Mesothelial cell of epicardium (in vitro differentiated cells): ENCODE measurements at places on chromosomes 3 and 15.

GRCh38 chr15:70418943-70419342, 321.2 kb upstream of the TLE3 start:
- no peak for DNase-seq

DNA sequence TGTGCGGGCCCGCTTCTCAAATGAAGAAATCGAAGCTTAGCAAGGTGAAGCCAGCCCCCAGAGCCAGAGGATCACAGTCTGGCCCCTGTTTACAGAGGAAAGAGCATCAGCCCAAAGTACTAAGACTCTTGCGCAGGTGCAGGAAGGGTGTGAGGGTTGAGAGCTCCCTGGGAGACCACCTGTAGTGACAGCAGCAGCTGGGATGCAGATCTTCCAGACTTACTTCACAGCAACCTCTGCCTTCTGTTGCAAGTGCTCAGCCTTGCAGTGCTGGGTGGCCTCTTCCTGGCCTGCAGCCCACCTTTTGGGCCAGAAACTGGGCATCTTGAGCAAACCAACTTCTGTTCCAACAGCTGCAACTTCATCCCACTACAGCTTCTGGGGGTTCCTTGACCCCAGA, 19.7 kb downstream of the SPATA12 start:
- DNase-seq = no peak

DNA sequence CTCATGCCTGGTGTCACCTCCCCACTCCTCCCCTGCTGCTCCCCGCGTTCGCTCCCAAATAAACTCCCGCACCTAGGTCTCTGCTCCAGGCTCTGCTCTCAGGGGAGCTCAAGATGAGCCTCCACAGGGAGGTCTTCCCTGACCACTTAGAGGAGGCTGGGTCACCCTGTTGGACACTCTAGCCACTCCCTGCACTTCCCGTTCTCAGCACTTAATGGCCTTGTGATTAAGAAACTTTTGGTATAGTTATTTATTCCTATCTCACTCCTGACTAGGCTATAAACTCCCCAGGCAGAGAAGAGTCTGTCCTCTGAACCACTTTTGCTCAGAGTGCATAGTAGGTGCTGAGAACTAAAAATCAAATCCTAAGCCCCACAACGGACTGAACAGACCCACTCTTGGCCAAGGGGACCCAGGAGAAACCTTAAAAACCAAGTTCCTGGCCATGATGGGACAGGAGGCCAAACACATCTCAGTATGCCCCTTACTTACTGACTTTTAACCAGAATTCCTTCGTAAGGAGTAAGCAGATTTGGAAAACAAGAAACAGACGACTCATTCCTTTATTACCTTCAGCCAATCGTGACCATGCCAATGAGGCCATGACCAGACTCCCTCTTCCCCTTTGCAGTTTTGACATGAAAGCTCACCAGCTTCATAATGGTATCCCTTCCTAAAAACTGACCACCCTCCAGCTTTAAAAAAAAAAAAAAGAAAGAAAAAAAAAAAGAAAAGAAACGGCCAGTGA, 69.0 kb upstream of the HRH1 start:
- DNase-seq = no peak

GRCh38 chr3:171168086-171168485, 141.6 kb upstream of the SLC2A2 start:
- DNase-seq = no peak

- no peak for DNase-seq
These were observed 25.2 kb downstream of the GAP43 start for GRCh38 chr3:115648559-115648958.

DNA sequence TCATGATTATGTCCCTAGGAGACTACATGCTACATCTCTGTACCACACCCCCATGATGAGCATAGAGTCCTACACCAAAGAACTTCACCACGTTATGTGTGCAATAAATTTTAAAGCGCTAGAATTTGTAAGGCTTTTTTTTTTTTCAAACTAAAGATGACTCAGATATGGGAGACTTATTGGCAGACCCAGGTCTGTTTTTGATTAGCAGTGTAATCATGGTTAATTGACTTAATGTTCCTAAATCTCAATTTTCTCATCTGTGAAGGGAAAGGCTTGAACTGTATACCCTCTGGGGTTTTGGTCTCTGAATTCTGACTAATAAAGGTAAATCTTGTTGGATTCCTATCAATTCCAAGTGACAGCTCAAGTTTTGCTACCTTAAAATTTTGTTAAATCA, 26.4 kb downstream of the ABI3BP start:
- no peak for DNase-seq

- no peak for DNase-seq
These were observed 5.8 kb upstream of the NRROS start for GRCh38 chr3:196633555-196634151.

DNA sequence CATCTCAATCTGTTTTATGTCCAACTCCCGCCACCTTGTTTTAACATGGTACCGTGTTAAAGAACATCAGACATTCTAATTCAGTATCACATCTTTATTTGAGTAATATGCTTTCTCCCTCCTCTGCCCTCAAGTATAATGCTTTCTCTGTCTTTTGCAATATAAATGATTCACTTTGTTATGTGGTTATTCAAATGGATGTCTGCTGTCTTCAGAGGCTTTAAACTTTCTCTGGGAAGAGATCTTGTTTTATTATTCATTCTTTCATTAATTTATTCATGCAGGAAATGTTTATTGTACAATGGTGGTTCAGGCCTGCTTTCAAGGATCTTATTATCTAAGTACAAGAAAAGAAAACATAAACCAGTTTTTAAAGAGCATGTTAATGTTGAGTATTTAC, 57.1 kb downstream of the RAP2B start:
- no peak for DNase-seq
